Astrocyte (in vitro differentiated cells and primary cell): ENCODE measurements at places on chromosomes 12 and 14. TPM values are rescaled to one million over a fixed set of nuclear protein-coding genes. Genes with fewer than 3 reads are reported as not detected.
A peak's percentile ranks its signal among the peaks of the same experiment; 100 is the strongest.

PAH gene
- total RNA-seq, result not detected in 2 replicates

GLT1D1 gene
- total RNA-seq, result 0.14 and 0.16 TPM in 2 replicates

GRCh38 chr12:109999649-109999971, 380 bp downstream of the ANKRD13A start:
- H3K27ac ChIP-seq, result peak overlapping the region; percentile 99
- H3K27me3 ChIP-seq, result no peaks in the 10 kb centered on the region
- H3K4me1 ChIP-seq, result peaks cover 43% of the 10 kb centered on the region

- no peaks in the 10 kb centered on the region for H3K27me3 ChIP-seq
- no peaks in the 10 kb centered on the region for H3K4me1 ChIP-seq
- no peak overlapping the region for H3K27ac ChIP-seq
- DNase-seq, result peak; percentile 16
- H3K4me3 ChIP-seq, result no peak overlapping the region
Measured at GRCh38 chr12:2393996-2394395, 341.2 kb downstream of the CACNA1C start.

GRCh38 chr12:110171186-110171538, 47.0 kb downstream of the IFT81 start:
- DNase-seq, result no peak
- no peaks in the 10 kb centered on the region for H3K27me3 ChIP-seq
- no peaks in the 10 kb centered on the region for H3K4me1 ChIP-seq
- H3K27ac ChIP-seq, result no peak overlapping the region
- H3K4me3 ChIP-seq, result no peak overlapping the region

DNA sequence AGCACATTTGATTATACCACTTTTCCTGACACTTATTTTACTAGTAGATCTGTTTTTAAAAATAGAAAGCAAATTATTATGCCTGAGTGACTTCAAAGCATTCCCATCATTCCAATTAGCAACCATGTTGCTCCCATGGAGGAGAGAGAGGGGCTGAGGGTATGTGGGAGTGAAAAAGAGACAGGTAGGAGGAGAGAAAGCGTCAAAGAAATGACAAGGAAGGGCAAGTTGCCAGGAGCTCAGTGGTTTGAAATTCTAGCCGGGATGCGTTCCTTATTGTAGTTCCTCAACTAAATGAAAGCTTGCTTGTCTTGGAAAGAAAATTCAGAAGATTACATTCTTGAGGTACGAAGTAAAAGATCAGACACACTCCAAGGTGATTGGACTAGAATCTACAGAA, 92.4 kb upstream of the PKP2 start:
- H3K27me3 ChIP-seq, result no peaks in the 10 kb centered on the region
- DNase-seq, result peak; percentile 8
- H3K27ac ChIP-seq, result no peak overlapping the region
- H3K36me3 ChIP-seq, result no peaks in the 10 kb centered on the region

- peaks cover 54% of the 10 kb centered on the region for H3K4me1 ChIP-seq
- no peak overlapping the region for H3K27ac ChIP-seq
- no peak overlapping the region for H3K4me3 ChIP-seq
- H3K27me3 ChIP-seq, result no peaks in the 10 kb centered on the region
- peak; percentile 41 for DNase-seq
Measured at GRCh38 chr14:104694991-104695659, 5.7 kb downstream of the INF2 start.

GRCh38 chr12:20865873-20866272, 55.4 kb downstream of the SLCO1B3 start:
- H3K27me3 ChIP-seq, result no peaks in the 10 kb centered on the region
- H3K4me3 ChIP-seq, result no peak overlapping the region

DNA sequence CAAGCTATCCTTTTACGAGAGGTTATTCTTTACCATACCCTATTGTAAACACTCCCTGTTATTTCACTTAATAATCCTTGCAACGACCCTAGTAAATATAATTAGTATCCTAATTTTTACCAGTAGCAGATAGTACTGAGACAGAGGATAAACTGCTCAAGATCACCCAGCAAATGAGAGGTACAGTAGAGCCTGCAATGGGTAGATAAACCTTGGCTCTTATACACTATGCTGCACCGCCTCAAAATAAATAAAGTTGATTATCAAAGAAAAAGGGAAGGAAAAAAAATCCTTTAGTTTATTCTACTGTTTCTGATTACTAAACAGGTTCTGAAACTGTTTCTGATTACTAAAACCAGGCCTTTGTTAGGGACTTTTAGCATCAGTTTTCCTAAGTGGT, 22.5 kb downstream of the YBX3 start:
- no peak overlapping the region for H3K27ac ChIP-seq
- no peaks in the 10 kb centered on the region for H3K4me1 ChIP-seq
- DNase-seq, result no peak
- no peak overlapping the region for H3K4me3 ChIP-seq
- peaks cover 61% of the 10 kb centered on the region for H3K36me3 ChIP-seq

- no peaks in the 10 kb centered on the region for H3K4me1 ChIP-seq
- H3K4me3 ChIP-seq, result no peak overlapping the region
- no peak for DNase-seq
- H3K36me3 ChIP-seq, result no peaks in the 10 kb centered on the region
- H3K27me3 ChIP-seq, result no peaks in the 10 kb centered on the region
Measured at GRCh38 chr12:72747111-72747849, 475.1 kb downstream of the TRHDE start.

DNA sequence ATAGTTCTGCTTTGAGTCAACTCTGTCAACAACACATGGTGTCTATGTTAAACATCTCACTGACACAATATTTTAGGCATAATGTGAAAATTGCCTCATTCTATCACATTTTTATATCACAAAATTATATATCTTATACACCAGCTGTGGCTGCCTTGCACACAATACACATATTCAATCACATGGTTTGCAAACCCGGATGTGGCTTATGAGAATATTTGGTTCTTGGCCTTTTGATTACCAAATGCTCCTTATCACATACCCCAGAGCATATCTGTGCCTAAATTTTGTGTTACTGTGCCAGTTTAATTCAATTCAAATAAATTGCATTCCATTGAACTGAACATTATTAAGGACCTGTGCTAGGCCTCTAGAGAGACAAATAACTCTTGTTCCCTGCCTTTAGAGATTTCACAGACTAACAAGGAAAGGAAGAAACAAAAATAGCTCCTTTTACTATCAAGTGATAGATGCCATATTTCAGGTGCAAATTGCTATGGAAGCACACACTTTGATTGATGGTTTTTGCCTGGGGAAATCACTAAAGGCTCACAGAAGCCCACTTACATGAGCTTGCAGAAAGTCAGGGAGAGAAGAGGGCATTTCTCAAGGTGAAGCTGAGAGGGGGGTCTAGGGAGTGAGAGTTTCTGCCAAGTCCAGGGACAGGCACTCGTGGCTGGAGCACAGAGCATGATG, 63.4 kb downstream of the PPP1R36 start:
- peaks cover 15% of the 10 kb centered on the region for H3K4me1 ChIP-seq
- peak overlapping the region; percentile 48 for H3K27ac ChIP-seq
- H3K27me3 ChIP-seq, result no peaks in the 10 kb centered on the region
- DNase-seq, result no peak
- no peak overlapping the region for H3K4me3 ChIP-seq

DNA sequence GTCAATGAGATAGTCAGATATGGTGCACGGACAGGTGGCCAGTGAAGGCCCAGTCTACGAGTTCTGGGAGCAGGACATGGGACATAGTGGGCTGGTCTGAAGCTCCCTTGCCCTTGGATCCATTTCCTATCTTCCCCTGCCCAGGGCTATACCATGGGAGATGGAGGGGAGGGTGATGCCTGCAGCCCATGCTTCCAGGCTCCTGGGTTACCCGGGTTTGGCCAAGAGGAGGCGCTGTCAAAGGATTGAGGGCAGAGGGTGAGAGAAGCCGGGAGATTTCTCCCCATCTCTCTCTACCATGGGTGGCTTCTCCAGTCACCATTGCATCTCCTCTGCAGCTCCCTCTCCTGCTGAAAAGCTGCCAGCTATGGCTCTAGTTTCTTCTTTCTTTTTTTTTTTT, 52.8 kb upstream of the LHX5 start:
- H3K36me3 ChIP-seq, result no peaks in the 10 kb centered on the region
- no peak overlapping the region for H3K4me3 ChIP-seq
- H3K4me1 ChIP-seq, result no peaks in the 10 kb centered on the region
- H3K27me3 ChIP-seq, result peaks cover 4% of the 10 kb centered on the region
- DNase-seq, result no peak
- H3K27ac ChIP-seq, result no peak overlapping the region

- H3K4me3 ChIP-seq, result no peak overlapping the region
- H3K36me3 ChIP-seq, result no peaks in the 10 kb centered on the region
- no peak overlapping the region for H3K27ac ChIP-seq
- no peaks in the 10 kb centered on the region for H3K4me1 ChIP-seq
Measured at GRCh38 chr12:50309950-50310349, 26.6 kb upstream of the LIMA1 start.

DNA sequence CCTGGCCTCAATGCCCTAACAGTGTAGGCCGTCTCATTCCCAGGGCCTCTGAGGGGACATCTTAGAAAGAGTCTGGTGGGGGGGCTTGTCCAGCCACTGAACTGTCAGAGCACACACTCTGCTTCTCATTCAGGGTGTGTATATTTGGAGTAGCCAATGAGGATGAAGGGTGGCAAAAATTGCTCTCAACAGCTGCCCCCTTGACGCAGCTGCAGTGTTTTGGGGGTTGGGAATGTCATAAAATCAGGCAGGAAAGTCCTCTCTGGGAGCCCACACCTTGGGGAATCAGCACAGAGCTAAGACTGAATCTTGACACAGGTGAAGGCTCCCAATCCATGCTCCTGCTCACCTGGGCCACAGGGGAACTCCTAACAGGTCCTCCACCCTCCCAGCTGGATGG, 1.5 kb downstream of the RASAL1 start:
- H3K27ac ChIP-seq, result no peak overlapping the region
- H3K36me3 ChIP-seq, result no peaks in the 10 kb centered on the region
- peaks cover 15% of the 10 kb centered on the region for H3K27me3 ChIP-seq
- H3K4me1 ChIP-seq, result peaks cover 4% of the 10 kb centered on the region

DNA sequence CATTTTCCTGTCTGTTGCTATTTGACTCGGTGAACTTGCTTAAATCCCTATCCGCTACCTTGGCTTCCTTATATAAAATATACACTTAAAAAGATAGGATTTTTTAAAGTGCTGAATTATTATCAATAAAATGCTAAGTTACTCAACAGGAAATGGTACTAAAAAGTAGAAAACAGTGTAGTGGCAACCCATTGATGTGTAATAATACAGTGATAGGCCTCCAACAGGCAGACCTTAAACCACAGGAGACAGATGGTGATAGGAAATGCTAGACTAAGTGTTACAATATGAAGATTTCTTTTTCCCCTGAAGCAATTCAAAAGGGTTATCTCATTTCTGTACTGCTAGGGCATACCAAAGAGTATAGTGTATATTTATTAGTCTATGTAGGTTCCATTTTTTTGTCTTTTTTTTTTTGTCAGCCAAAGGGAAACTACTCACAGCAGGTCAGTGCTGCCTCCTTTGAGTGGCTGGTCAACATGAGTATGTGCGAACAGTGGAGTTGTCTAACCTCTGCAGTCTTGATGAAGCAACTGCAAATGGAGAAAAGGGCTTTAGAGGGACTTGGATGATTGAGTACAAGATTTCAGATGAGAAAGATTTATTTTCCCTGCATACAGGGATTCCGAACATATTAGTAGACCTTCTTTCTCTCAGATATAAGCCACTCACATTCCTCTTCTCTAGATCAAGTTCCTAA, 183.8 kb downstream of the ACSS3 start:
- no peaks in the 10 kb centered on the region for H3K27me3 ChIP-seq
- H3K27ac ChIP-seq, result no peak overlapping the region
- no peak overlapping the region for H3K4me3 ChIP-seq
- no peaks in the 10 kb centered on the region for H3K36me3 ChIP-seq

DNA sequence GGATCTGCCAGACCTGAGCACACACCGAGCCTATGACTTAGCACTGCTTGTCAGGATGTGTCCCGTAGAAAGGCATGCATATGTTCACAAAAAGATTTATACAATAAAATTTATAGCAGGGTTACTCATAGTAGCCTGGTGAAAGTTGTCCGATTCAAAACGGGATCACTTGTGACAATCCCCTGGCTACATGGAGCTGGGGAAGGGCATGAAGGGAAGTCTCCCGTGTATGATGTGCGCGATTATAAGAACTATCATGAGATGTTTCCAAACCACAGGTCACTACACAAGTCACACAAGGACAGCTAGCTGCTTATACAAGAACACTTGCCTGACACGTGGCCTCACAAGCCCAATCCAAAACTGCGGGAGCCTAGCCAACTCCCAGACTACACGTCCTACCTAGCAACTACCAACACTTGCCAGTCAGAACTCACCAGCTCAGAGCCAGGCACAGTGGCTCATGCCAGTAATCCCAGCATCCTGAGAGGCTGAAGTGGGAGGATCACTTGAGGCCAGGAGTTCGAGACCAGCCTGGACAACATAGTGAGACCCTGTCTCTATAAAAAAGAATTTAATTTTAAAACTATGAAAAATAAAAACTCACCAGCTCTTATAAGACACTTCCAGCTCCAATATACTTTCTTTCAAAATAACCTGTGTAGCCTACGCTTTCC, 7.5 kb upstream of the CDCA4 start:
- peak overlapping the region; percentile 87 for H3K27ac ChIP-seq
- no peaks in the 10 kb centered on the region for H3K27me3 ChIP-seq
- no peaks in the 10 kb centered on the region for H3K36me3 ChIP-seq
- H3K4me1 ChIP-seq, result peaks cover 51% of the 10 kb centered on the region

DNA sequence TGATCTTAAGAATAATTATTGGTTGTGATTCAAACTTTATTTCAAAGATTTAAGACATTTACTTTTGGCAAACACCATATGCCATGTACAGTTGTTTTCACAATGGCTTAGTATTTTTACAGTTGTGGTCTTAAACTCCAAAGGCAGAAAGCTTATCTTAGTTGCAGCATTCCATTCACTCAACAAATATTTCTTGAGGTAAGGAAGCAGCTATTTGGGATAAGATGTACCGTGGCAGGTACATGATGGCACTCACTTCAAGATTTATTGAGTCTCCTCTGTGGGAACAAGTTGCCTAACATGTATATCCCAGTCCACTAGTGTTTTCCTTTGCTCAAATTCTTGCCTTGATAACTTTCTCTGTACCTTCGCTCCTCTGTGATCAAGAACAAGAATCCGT, 8.0 kb upstream of the MON2 start:
- H3K4me1 ChIP-seq, result no peaks in the 10 kb centered on the region
- no peak overlapping the region for H3K4me3 ChIP-seq
- H3K27me3 ChIP-seq, result no peaks in the 10 kb centered on the region
- H3K27ac ChIP-seq, result no peak overlapping the region
